ENCODE measurements at places on chromosomes 2 and 18.

DNA sequence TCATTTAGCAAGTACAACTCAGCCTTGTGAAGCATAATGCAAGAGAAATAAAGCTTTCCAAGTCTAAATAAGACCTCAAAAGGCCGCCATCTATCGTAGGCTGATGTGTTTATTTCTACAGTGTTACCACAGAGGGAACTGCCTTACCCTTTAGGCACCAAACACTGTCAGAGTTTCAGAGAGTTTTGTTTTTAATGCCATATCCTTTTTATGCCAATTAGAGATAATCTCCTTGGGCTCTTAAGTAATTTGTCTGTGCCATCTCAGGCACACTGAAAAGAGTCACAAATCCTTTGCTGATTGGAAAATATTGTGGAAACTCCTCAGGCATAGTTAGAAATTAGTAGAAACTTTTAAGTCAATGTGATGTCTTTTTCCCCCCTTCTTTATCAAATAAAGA is 797.1 kb downstream of the SLC4A3 start:
- no peak for DNase-seq

GRCh38 chr2:195734395-195734794 is 77.4 kb downstream of the SLC39A10 start:
- no peak for DNase-seq

DNA sequence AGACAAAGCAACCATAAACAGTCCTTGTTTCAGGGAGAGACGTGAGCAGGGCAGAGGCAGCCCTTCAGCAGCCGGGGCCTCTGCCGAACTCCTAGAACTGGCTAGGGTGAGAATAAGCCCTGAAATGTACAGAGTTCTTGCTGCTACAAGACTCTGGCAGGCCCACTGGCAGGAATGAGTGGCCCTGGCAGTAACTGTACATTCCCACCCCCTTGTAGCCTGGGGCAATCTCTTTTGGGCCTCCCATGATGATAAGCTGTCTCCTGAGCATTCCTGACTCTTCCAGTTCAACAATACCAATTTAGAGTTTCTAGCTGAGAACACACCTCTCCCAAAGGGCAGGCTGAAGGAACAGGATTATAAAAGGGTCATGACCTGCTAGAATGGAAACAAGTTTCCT is 54.3 kb downstream of the HAUS1 start:
- DNase-seq: no peak

DNA sequence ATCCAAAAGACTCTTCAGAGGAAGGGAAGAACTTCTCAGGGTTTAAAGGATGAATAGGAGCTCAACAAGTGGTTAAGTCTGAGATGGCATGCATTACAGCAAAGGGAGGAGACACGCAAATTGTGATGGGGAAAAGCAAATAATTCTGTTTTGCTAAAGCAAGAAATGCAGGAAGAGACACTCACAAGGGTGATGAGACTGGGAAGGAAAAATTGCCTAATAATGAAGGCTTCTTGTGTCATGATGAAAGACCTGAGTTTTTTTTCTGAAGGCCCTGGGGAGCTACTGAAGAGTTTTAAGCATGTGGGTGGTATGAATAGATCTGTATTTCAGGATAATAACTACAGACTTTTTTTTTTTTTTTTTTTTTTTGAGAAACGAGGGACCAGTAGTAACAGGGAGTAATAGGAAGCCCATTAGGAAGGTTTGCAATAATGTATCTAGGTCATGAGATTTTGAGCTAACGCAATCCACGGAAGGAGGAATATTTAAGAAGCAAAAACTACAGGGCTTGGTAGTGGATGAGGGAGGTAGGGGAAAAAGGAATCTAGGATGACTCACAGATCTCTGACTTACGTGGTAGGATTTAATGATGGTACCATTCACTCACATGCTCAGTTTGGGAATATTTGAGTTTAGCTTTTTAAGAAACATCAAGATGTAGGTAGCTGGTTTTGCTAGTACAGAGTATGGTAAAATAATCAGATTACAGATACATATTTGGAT is 16.0 kb upstream of the SERPINB3 start:
- DNase-seq: no peak

DNA sequence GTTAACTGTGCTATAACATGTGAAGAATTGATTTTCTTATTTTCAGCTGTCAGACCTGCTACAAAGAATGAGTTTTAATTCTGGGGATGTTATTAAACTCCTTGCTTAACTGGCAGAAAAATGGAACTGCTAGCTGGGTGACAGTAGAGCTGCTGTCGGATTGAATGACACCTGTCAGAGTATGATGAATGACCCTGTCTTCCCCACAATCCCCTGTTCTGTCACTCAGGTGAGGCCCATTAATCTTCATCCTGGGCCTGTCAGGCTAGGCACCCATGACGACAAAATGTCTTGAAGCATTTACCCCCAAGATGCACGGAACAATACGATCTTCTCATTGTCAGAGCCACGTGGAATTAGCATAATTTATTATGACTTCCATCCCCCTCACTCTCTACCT is 129.9 kb upstream of the ETAA1 start:
- no peak for DNase-seq

DNA sequence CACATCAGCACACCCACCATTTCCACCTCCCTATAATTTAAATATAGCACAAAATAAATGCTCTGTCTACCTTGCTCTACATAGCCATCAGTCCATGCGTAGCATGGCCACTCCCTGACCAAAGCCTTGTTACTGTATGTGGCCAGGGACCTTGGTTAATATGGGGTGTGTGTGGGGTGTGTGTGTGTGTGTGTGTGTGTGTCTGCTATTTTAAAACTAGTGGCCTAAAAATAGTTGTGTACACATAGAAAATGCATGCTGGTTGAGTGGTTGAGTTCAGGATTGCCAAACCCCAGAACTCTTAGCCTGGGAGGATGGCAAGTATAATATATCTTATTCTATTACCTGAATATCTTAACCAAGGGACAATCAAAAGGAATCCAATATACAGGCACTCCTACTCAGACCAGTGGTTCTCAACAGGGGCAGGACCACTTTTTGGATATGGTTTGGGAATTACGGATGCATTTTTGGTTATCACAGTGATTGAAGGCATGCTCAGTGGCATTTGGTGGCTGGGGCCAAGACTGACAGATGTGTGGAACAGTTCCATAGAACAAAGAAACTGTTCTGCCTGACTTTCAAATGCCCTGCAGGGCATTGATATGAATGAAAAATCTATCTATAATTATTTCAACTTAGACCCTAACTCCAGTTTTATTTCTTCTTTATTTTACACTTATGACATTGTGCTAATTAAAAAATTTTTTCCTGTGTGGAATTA is 72.3 kb upstream of the PSME4 start:
- DNase-seq: no peak

GRCh38 chr2:168181825-168182224 is 65.6 kb downstream of the STK39 start:
- DNase-seq: peak; percentile 30

- no peak for DNase-seq
Measured at GRCh38 chr18:159037-159652, 788 bp downstream of the USP14 start.

DNA sequence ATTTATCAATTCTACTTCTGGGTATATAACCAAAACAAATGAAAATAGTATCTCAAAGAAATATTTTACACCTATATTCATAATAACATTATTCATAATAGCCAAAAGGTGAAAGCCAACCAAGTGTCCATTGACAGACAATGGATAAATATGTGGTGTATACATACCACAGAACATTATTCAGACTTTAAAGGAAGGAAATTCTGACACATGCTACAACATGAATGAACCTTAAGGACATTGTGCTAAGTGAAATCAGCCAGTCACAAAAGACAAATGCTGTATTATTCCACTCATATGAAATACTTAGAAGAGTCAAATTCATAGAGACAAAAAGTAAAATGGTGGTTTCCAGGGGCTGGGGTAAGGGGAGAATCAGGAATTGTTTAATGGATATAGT is 370.5 kb upstream of the CHAC2 start:
- DNase-seq: no peak

- DNase-seq: no peak
Measured at GRCh38 chr2:231196592-231196991, 1.8 kb upstream of the ARMC9 start.

GRCh38 chr2:56239437-56239836 is 55.6 kb downstream of the CCDC85A start:
- DNase-seq: no peak

- DNase-seq: no peak
Measured at GRCh38 chr2:229627728-229628127, 86.6 kb downstream of the DNER start.

DNA sequence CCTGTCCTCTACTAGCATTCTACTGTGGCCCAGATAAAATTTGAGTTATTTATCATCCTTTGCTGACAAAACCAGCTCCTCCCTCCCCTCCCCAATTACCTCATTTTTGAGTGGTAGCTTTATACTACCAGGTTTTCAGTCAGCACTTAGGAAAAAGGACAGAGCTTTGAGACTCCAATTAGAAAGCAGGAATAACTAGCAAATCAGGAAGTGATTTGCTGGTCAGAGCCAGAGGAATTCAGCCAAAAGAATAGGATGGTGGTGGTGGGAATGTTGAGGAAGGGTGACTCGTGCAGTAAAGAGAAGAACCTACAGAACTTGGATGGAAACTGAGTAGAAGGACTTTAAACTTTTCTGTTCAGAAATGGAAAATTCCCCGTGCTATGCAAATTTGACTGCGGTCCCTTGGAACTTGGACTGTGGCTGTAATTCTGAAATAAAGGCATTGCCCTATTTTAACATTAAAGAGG is 3.7 kb downstream of the MYL12B start:
- no peak for DNase-seq

DNA sequence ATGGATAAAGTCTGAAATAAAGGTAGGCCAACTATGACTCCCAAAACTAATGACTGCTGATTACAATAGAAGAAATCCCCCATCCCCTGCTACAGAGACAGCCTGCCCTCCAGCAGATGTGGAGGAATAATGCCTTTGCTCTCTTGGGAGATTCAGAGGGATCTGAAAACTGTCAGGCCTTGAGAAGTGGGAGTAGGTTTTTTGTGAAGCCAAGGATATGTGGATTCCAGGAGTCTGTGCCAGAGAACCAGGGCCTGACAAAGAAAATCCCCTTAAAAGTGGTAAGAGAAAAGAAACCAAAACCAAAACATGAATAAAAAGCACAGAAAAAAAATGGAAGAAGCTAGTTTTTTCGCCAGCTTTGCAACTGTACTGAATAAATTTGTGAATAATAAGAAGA is 397.6 kb downstream of the ZNF521 start:
- DNase-seq: no peak

- no peak for DNase-seq
Measured at GRCh38 chr2:70851704-70852103, 16.1 kb upstream of the CD207 start.

GRCh38 chr2:226725126-226725860 is 74.3 kb downstream of the IRS1 start:
- no peak for DNase-seq

- no peak for DNase-seq
Measured at GRCh38 chr2:130813722-130814121, 23.0 kb upstream of the ARHGEF4 start.

DNA sequence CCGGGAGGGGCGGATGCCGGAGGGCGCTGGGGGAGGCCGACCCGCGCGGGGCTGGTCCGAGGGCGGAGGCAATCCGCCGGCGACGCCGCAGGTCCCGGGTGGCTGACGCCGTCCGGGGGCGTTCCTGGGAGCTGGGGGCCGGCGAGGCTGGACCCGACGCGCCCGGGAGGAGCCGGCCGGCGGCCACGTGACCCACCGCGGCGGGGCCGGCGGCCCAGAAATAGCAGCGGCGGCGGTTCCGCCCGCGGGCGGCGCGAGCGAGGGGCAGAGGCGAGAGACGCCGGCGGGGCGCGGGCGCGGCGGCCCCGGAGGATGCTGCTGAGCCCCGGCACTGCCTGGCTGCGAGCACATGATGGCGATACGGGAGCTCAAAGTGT is at the start of gene RAB31:
Gene RAB31 (plus strand): TSS at position 245 of the 377 bp plus-strand sequence. CDS start 105 bp downstream, at position 350.
- no peak for DNase-seq

DNA sequence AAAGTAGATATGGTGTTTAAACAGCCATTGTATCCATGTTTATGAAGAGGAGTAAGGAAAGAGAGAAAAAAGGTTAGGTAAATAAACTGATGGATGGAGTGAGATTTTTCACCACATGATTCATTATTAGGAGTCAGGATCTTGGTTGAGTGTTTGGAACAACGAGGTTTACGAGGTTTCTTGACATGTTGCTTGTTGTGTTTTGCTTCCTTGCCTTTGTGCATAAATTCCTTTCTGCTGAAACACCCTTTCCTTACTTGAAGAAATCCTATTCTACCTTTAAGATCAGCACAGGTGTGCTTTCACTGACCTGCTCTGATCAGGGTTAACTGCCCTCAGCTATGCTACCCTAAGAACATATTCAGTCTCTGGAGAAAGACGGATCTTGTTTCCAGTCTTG is 66.6 kb downstream of the EFEMP1 start:
- no peak for DNase-seq

- no peak for DNase-seq
Measured at GRCh38 chr2:187447336-187447735, 716 bp downstream of the CALCRL start.

DNA sequence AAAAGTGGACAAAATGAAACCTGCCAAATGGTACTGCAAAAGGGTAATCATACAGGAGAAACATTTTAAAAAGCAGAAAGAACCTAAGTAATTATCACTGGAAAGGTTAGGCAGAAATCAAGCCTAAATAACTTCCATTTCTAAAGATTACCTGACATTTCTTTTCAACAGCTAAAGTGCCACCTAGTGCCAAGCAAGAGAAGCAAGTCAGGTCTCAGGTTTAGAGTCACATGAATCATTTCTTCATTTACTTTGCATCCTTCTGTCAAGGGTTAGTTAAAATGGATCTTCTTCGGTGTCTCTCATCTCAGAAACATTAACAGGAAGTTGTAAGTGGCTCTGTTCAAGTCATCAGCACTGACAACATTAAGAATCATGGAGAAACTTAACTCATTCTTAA is 90.3 kb downstream of the AKAIN1 start:
- DNase-seq: peak; percentile 55

DNA sequence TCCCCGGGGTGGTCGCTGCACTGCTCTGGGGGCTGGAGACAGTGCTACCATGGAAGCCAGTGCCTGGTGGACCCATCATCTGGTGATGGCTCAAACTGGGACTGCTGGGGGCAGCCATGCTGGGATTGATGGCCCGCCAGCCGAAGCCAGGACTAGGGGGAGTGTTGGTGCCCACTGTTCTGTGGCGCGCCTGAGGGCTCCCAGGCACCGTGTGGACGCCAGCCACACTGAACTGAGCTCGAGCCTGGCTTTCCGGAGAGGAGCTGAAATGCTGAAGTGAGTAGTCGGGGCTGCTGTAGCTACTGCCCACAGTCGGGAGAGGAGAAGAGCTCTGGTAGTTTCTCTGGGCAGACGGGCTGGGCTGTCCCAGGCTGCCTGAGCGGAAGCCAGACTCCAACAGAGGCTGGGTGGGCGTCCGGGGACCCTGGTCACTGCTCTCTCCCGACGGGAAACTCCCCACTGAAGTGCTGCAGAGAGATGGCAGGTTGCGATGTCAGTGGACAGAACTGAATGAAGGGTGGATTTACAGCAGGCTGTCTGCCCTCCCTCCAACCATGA is 184.4 kb downstream of the TNS1 start:
- no peak for DNase-seq

DNA sequence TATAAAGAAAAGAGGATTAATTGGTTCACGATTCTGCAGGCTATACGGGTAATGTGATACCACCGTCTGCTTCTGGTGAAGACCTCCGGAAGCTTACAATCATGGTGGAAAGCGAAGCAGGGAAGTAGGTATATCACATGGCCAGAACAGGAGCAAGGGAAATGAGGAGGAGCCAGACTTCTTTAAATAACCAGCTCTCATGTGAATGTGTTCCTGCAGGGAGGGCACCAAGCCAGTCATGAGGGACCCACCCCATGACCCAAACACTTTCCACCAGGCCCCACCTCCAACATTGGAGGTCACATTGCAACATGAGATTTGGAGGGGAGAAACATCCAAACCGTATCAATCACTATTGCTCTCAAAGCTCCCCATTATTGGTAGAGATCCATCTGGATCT is 61.8 kb downstream of the EFEMP1 start:
- DNase-seq: no peak
